MG63 (cell line): ENCODE measurements at places on chromosomes 12 and 14.
A peak's percentile ranks its signal among the peaks of the same experiment; 100 is the strongest.

DNA sequence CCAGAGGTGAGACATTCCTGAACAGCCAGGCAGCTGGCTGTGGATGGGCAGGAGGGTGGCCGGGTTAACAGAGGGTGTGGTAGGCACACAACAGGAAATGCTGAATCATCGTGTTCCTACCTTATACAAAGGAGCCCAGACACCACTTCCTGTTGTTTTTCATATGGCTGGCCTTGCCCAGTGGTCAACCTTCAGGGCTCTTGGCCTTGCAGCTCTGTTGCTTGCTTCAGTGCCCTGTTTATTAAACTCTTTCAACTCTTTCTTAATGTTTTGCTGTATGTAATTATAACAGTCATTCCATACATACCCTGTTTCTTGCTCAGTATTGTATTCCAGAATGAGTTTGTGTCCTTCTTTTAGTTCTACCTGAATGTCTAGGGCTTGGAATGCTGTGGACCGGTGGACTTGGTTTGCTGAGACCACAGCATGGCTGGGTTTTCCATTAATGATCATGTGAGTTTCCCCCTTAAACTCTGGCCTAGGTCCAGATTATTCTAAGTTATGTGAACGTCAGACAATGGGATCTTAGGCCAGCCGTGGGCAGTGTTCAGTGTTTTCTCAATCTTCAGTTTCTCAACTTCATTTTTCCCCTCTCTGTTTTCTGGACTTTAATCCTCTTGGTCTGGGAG is 11.9 kb downstream of the CFAP54 start:
- peak; percentile 72 for DNase-seq

GRCh38 chr12:119620490-119620889 is 26.9 kb downstream of the TMEM233 start:
- no peak for DNase-seq

DNA sequence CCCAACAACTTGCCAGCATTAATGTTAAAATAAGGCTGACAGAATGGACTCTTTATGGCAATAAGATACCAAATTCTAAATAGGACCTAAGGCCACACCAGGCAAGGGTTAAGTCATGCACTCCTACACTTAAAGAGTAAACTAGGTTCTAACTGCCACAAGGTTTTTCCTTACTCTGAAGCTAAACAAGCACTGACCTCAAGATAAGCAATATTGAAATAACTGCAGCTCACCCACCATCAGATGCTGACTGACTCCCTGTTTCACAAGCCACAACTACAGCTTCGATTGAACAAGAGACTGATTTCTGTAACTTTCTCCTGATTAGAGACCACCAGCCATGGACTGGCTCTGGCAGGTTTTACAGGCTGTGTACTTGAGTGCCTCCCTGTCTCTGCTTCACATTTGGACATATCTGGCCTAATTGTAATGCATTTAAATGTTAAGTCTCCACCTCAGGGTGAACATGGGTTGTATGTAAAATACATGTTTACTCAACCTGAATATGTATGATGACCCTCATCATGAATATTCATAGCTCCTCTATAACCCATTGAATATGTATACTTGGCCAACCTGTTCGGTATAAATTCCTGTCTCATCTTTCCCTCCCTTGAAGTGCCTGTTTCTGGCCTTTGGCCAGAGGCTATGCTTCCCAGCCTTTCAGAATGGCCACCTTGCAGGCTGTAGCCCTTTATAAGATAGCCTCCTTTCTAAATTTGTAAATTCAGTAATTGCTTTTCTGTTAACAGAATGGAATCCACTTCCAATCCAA is 70.5 kb upstream of the DAAM1 start:
- DNase-seq, result no peak

GRCh38 chr14:73696466-73697400 is 17.5 kb downstream of the PNMA1 start:
- peak; percentile 12 for DNase-seq

- DNase-seq, result no peak
These were observed 257.7 kb downstream of the NAV3 start for GRCh38 chr12:78088391-78088832.

- DNase-seq, result no peak
These were observed 12.6 kb downstream of the RASSF9 start for GRCh38 chr12:85823436-85824180.

DNA sequence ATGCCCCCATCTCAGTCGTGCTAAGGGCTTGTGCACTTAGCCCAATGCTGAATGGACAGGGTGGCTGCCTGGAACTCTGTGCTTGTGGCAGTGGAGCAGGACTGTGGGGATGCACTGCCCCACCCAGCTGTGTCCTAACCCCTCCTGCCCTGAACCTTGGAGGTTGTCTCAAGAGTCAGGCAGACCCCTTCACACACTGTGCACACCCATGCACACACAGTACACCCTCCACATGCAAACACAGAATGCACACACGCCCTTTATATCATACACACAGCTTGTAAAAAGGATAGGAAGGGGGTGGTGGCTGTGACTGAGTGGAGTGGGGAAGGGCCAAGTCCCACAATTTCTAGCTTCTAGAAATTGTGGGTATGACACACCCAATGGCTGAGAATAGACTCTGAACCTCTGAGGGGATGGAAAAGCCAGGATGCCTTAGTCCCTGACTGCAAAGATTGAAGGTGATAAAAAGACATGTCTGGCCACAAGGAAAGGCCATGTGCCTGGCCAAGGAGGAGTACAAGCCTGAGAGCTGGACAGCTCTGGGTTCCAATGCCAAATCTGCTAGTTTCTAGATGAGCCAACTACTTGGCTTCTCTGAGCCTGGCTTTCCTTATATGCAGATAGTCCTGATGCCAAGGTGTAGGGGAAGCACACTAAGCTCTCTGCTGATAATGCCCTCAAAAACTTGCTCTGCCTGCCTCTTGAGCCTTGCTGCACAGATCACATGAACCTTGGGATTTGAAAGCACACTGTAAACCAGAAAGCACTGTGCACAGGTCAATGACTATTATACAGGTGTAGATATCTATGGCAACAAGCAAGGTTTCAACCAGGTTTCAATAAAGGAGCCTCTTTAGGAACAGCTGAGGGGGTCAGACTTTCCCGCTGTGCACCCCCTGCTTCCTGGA is 8.4 kb downstream of the KRT8 start:
- no peak for DNase-seq

- DNase-seq, result no peak
These were observed 61.2 kb downstream of the SLC38A6 start for GRCh38 chr14:61042220-61042619.

DNA sequence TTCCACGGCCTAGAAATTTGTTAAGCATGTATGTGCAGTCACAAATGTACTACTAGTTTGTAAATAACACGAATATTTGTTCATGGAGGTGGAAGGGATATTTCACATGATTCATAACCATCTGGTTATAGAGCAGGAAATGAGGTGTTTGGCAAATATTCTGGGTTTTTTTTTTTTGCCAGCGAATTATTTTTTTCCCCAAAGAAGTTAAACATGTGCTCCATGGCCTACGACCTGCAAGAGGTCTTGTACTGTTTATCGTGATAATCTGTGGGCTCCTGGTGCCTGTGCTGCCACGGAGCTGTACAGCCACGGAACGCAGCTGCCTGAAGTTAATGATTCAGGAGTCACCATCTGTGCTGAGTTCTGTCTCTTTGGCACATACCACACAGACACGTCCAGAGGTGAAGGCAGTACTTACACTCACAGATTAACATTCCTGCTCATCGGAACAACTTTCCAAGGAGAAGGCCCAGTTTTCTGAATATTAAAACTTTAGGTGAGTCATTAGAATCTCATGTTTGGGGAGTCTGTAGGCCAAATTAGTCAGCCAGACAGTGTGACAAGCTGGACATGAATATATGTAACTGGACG is 156.3 kb downstream of the TMX1 start:
- DNase-seq, result peak; percentile 74

- no peak for DNase-seq
These were observed 46.8 kb downstream of the IQSEC3 start for GRCh38 chr12:113347-113746.

- DNase-seq, result no peak
These were observed 626 bp downstream of the TXNDC16 start for GRCh38 chr14:52551696-52552062.

DNA sequence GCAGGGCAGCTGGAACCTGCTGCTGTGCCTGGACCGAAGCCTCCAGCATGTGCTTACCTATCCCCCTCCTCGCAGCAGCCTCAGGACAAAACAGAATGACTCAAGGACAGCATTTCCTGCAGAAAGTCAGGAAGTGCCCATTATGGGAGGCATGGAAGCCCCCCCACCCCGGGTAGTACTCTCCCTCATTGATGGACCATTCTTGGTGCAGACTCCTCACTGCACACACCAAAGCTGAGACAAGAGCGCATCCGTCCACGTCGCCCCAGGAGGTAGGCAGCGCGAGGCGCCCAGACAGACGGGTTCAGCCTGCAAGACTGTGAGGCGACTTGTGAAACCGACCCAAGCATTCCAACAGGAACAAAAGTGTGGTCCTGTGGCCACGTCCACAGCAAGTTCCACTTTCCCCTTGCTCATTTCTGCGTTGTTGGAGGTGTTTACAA is 243.9 kb upstream of the ATXN7L3B start:
- no peak for DNase-seq

- no peak for DNase-seq
These were observed 17.4 kb downstream of the TIMELESS start for GRCh38 chr12:56431850-56432249.

GRCh38 chr12:16324772-16325171 is 22.7 kb upstream of the MGST1 start:
- DNase-seq, result no peak

DNA sequence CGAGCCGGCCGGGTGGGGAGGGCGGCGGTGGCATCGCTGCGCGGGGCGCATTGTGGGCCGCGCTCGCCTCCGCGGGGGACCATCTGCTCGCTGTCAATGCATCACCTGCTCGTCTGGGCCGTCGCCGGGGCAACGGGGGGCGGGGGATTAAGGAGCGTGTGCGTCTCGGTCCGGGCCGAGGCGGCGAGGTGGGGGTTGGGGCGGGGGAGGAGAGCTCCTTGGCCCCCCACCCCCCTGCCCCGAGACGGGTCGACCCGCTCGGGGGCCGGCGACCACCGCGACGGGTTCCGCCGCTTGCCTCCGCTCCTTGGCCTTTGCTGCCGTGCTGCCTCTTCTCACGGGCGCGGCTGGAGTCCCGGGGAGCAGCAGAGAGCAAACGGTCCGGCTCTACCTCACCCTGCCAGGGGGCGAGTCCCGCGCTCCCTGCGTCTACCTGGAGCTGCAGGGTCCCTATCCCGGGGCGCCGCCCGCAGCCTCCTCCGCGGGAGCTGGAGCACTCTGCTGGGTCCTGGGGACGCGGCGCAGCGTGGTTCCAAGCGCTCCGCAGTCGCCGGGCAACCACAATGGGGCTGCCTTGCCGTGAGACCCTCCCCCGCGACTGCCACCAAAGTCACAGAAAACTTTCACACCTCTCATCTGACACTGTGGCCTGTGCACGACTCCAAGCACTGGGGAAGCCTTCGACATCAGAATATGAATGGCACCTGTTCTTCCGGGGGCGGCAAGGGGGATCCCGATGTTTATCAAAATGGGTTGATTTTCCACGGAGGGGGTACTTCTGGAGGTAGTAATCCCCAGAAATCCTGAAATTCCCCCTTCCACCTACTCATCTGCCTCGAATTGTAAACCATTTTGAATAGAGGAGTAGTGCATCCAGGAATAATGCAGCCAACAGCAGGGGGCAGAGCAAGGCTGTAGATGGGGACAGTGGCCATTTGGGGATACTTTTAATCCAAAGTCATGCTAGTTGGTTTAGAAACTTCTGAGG is at the start of gene C12orf42:
TSS of gene C12orf42 (minus strand) at position 500 of the 988 bp plus-strand sequence. CDS start 17,542 bp downstream, outside the sequence.
- DNase-seq, result peak; percentile 21

DNA sequence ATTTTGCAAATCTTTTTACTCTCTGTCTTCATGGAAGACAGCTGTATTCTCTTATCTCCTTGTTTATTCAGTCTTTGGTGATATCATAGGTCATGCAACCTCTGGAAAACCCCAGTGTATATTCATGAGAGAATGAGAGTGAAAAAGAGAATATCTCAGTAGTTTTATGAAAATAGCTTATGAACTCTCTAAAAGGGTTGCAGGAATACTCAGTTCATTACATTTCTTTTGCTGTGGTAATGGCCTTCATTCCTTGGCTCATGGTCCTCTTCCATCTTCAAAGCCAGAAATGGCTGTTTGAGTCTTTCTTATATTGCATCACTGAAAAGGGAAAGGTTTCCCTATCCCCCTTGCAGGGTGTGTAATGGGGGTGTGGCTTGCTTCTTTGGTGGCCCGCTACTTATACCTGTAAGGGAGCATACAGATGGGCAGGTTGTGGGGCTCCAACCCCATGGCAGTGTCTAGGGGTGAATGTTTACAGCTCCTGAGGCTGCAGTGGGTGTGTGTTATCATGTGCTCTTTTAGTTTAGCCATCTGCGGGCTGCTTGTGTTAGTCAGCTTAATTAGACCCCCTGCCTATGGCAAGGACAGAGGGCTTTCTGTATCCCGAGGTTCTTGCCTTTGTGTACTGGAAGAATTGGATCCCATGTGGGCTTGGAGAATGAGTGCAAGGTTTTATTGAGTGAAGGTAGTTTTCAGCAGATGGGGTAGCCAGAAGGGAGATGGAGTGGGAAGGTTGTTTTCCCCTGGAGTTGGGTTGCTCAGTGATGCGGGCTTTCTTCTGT is 150.2 kb downstream of the CCDC91 start:
- DNase-seq, result no peak

GRCh38 chr12:19234981-19235871 is 105.7 kb downstream of the PLEKHA5 start:
- no peak for DNase-seq

DNA sequence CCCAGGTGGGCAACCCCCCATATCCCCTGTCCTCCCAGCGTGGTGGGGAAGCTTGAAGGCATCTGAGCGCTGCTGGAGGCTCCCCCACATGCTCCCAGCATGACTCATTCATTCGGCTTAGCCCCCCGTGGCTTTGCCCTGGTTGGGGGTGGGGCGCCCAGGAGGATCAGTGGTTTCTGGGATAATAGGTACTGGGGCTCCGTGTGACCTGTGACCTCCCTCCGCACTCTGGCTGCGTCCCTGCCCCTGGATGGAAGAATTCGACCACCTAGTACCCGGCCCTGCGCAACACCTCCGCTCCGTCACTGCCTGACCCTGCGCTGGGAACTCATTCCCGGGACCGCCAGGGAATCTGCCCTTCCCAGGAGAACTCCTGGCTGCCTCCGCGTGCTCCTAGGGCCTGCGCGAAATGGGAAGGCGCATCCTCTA is 120.1 kb downstream of the AACS start:
- DNase-seq, result no peak

GRCh38 chr14:32014057-32014456 is 63.0 kb upstream of the ARHGAP5 start:
- DNase-seq, result no peak
